Stimulated activated CD8-positive, alpha-beta memory T cell treated with anti-CD3 and anti-CD28 coated beads, Interleukin-7, amount 100 ng/mL, for 1 hour (primary cell): ENCODE measurements at places on chromosomes 11 and 22.

DNA sequence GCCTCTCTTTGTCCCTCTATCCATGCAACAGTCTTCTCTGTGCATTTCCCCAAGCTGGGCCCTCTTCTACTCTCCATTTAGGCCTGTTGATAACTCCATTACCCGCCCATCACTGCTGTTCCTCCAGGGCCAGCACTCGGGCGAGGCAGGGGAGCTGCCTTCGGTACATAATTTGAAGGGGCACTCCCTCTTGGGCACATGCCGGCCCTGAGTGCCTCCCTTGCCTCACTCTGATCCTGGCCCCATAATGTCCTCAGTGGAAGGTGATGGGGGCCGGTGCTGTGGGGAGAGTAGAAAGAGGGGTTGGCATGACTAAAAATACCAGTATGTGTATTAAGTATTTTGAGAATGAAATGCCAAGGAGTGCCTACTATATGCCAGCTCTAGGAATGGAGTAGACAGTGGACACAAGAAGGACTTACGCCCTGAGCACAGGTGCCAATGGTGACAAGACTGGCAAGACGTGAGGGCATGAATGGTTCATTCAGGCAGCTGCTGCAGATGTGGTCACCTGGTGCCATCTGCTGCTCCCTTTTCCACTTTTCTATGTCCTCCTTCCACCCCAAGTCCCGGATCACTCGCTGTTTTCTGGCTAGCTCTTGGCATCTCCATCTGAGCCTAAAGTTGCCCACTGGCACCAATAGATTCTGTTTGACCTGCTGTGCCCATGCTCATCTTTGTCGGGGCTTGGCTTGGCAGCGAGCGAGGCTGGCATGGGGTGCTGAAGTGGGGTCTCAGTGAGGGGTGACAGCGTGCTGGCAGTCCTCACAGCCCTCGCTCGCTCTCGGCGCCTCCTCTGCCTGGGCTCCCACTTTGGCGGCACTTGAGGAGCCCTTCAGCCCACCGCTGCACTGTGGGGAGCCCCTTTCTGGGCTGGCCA lies 22.6 kb downstream of the TMEM218 start:
- no peak for DNase-seq

DNA sequence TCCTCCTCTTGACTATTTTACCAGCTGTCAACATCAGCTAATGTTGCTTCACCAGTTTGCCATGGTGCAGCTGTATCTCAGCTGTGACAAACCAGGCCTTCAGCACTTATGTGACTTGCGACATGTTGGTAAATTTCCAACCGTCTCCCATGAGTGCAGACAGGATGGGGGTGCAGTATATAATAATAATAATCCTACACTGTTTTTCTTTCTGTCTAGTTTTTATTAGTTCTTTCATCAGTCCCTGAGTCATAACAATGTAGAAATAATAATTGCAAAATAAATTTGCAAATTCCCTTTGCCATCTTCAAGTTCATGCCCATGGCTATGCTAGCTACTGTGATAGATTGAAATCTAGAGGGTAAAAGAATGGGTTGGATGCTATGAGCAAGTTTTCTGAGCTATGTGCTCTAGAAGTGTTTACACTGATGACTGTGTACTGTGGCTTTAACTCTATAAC lies 4.9 kb downstream of the MMP13 start:
- DNase-seq = no peak

DNA sequence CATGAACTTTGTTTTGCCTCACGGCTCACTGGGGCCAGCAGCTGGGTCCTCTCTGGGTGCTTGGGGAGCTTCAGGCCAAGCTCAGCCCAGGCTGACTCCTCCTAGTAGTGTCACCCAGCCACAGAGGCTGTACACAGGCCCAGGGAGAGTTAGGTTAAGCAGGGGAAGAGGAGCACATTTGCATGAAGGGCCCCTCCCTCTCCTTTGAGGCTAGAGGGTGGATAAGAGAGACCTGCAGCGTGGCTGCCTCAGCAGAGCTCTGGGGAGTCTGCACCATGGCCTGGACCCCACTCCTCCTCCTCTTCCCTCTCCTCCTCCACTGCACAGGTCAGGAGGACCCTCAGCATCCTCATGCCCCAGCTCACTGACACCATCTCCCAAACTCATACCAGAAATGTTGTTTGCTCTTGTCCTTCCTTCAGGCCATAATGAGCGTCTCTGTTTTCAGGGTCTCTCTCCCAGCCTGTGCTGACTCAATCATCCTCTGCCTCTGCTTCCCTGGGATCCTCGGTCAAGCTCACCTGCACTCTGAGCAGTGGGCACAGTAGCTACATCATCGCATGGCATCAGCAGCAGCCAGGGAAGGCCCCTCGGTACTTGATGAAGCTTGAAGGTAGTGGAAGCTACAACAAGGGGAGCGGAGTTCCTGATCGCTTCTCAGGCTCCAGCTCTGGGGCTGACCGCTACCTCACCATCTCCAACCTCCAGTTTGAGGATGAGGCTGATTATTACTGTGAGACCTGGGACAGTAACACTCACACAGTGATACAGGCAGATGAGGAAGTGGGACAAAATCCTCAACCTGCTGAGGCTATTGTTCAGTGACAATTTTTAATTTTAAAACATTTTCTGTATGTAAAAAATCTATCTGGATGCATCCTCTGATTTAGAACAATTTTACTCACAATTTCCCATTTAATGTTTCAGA lies 82.4 kb upstream of the VPREB1 start:
- DNase-seq = no peak

GRCh38 chr11:93059117-93059957 lies 89.9 kb downstream of the MTNR1B start:
- DNase-seq = no peak

GRCh38 chr11:36373016-36374010 lies 77.2 kb downstream of the PRR5L start:
- no peak for DNase-seq

DNA sequence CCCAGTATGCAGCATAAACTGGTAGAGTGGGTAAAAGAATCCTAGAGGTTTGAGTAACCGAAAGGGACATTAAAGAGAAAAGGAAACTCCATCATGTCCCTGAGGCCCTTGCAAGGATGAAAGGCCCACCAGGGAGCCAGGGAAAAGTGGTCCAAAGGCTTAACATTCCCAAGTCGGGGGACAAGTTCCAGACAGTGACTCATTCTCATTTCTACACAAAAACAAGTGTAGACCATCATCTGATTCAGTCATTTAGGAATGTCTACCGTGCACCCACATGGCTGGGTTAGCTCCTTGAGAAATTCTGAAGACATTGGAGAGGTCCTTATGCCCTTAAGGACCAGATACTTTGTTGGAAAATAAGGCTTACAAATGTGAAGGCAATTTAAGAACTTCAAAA lies 4.8 kb upstream of the NOX4 start:
- DNase-seq = no peak

GRCh38 chr11:120615391-120615790 lies 103.8 kb downstream of the GRIK4 start:
- no peak for DNase-seq

- peak; percentile 65 for DNase-seq
Measured at GRCh38 chr22:20569059-20570058, 61.9 kb downstream of the MED15 start.

- no peak for DNase-seq
Measured at GRCh38 chr11:107792049-107792443, 66.5 kb downstream of the SLC35F2 start.

DNA sequence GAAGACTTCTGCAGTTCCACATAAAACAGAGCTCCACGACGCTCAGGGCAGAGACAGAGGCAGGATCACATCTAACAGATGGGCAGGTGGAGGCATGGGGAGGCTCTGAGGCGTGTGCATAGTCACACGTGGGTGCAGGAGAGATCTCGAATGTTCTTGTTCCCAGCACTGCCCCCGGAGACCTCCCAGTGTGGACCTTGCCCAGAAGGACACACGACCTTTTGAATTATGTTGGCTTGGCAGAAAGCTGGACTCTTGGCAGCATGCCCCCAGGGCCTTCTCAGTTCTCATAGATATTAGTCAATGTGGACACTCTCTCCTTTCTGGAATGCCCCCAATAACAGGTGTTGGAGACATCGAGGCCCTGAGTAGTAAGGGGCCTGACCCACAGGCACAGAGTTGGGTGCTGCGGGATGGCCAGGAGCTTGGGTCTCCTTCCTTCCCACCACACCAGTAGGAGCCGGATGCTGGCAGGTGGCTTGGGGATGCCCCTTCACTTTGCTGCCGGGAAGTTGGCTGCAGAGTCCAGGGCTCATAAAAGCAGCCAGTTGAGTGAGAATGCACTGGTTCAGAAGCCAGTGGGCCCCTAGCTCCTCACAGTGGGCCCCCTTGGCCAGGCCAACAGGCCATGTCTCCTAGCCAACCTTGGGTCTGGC lies 12.1 kb downstream of the MYEOV start:
- no peak for DNase-seq

DNA sequence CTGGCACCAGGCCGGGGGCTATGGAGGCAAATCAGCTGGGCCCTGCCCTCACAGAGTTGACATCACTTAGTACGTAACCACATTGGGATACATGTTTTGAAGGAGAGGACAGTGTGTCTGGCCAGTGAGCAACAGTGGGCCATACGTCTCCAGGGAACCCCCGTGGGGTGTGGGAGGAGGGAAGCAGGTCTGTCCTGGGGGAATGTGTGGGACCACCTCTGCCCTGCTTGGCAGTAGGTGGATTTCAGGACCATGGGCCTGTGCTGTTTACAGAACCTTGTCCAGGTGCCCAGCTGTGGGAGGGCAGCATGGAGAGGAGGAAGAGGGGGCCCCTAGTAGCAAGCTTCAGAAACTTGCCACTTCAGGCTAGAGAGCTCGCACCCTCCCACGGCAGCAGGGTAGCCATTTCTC lies 21.0 kb downstream of the P2RY2 start:
- no peak for DNase-seq

DNA sequence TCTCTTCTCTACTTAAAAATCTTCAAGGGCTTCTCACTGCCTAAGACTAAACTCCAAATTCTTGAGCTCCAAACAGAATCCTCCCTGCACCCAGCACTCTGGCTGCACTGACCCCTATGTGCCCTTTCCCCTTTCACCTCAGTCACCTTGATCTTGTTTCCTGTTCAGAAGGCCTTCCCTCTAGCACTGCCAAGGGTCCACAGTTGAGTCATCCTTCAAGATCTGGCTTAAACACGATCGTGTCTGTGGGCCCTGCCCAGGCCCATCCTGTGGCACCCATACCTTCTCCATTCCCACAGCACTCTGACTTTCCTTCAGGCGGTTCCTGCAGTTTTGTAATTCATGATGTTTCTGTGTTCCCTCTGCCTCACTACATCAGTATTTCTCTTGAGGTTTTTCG lies 129.2 kb downstream of the ARL14EP start:
- DNase-seq = no peak

- peak; percentile 71 for DNase-seq
Measured at GRCh38 chr11:62728171-62728988, at the start of gene TTC9C. TSS of gene TTC9C (plus strand) at chr11:62728486. CDS start at chr11:62728849, 363 bp downstream.

GRCh38 chr11:46917109-46917761 lies 1.1 kb downstream of the LRP4 start:
- no peak for DNase-seq

GRCh38 chr11:85953491-85954143 lies 98.4 kb downstream of the CCDC83 start:
- no peak for DNase-seq

DNA sequence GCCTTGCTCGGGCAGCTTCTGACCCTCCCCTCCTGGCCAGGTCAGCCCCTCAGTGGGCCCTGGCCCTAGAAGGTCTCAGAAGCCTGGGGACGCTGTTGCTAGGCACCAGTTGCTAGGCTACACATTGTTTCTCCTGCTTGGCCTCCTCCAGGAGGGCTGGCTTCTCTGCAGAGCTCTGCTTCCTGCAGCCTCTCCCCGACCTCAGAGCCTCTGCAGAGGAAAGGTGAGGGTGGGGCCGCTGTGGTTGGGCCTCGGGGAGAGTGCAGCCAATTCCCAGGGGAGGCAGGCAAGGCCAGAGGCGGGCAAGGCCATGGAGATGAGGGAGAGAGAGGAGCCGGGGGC lies 27.6 kb upstream of the LRRC10B start:
- no peak for DNase-seq

- no peak for DNase-seq
Measured at GRCh38 chr11:103091064-103091800, 728 bp downstream of the DCUN1D5 start.
